ENCODE measurements at places on chromosomes 4 and X. TPM values are rescaled to one million over a fixed set of nuclear protein-coding genes. Genes with fewer than 3 reads are reported as not detected.

GRCh38 chrX:2708592-2709188 is 17.6 kb downstream of the CD99 start:
- peak; percentile 63 for DNase-seq

GRCh38 chr4:2831611-2832308 is 11.9 kb upstream of the ADD1 start:
- DNase-seq, result no peak

DNA sequence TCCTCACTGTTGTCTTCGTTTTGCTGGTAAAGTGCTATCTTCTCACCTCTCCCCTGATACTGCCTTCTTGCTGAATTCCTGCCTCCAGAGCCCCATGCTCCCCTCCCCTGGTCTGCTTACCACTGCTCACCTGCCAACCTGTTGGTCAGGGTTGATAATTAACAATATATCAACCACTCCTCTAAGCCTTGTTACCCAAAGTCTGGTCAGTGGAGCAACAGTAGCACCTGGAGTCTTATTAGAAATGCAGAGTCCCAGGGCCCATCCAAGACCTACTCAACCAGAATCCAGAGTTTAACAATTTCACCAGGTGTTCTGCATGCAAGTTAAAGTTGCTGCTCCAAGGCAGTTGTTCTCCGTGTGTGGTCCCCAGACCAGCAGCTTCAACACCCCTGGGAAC is 55.0 kb downstream of the EFNB1 start:
- DNase-seq, result no peak

DNA sequence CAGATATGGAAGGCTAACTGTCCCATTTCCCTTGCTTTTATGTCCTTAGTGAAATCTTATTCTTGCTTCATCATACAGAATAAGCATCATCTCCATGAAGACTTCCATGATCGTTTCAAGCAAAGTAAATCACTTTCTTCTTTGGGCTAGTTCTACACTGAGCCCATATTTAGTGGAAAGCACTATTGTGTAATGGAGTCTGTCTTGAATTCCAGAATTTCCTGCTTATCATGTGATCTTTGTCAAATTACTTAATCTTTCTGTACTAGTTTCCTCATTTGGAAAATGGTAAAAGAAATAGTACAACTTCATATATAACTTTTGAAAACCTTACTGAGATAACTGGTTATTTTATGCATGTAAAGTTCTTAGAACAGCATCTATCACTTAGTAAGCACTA is 7.6 kb downstream of the ANAPC10 start:
- no peak for DNase-seq

Gene ENPP6
- 1.8 TPM for total RNA-seq

Gene EMD
- 49.9 TPM for total RNA-seq

Gene IGSF1
- total RNA-seq, result 2.5 TPM
